ENCODE measurements at places on chromosomes 11 and 22.

GRCh38 chr22:24421428-24421931, 5.9 kb upstream of the ADORA2A start:
- no peak for DNase-seq

GRCh38 chr11:58845386-58845785, 882 bp upstream of the GLYATL2 start:
- DNase-seq, result no peak

- no peak for DNase-seq
Observed at GRCh38 chr11:114142707-114143106, 83.2 kb downstream of the ZBTB16 start.

DNA sequence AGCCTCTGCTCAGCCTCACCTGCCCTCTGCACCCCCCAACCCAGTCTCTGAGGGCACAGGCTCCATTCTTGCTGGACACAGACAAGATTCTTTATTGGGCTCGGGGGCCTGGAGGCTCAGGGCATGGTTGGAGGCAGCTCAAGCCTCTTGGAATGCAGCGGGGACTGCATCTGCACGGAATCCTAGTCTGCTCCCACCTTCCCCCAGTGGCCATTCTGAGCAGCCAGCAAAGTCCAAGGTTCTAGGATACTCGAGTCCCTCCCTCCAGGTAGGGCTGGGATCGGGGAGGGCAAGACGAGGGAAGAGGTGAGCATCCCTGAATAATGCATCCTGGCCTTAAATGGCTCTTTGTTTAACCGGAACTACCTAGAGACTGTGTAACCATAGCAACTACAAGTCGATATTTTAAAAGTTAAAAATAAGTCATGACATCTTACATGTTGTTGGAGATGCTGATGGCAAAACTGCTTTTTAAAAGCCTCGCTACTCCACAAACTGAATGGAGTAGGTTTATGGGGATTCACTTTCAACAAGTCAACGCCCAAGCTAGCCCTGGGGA, 10.7 kb upstream of the IGSF22 start:
- DNase-seq, result no peak

DNA sequence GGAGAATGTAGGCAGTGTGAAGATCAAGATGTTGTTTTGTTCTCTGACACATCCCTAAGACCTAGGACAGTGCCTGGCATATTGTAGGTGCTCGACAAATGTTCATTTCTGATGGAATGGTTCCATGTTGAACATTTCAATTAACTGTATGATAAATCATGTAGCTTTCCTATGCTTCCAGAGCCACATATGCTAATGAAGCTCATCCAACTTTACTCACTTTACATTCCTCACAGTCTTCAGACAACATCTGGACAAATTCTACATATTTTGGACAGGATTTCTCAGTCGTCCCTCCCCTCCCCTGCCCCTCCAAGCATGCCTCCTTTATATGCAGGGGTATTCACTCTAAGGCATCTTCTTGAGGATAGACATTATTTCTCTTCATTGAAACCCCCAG, 177.9 kb downstream of the BLID start:
- no peak for DNase-seq

GRCh38 chr11:42253156-42253555, 793.7 kb upstream of the LRRC4C start:
- no peak for DNase-seq

GRCh38 chr11:80603472-80603871, 1162.6 kb upstream of the TENM4 start:
- DNase-seq, result no peak

DNA sequence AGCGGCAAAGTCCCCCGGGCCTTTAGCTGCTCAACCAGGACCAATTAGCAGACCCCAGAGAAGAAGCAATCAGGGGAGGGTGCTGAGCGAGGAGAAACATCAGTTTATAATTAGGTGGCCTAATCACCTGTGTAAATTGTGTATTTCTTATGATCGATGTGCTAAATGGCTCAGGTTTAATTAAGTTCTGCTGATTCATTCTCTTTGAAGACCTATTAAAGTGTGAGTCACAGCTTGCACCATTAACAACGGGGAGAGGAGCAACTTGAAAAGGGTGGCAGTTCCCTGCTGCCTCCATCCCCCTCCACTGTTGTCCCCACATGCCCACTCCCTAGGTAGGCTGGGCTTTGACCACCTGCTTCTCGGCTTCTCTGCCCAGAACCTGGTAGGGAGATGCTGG, 10.7 kb downstream of the ISX start:
- no peak for DNase-seq

GRCh38 chr22:46686221-46687047, 51.6 kb downstream of the CERK start:
- no peak for DNase-seq

GRCh38 chr11:125176866-125177265, 12.3 kb downstream of the PKNOX2 start:
- DNase-seq, result no peak

DNA sequence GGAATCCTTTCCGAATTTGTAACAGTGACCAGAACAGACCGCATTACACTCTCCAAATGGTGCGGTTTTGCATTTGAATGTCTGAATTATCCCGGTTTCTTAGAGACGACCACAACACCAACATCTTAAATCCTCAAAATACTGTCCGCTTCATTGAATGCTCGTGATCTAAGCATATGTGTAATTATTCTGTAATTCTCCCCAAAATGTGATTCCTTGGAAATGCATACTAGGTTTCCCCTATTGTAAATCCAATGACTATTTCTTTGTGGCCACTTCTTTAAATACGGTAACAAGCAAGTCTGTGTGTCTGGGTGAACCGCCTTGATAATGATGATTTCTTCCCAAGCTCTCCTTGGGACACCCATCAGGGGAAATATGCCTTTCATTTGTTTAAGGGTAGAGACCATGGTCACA, 87.3 kb upstream of the DBX1 start:
- no peak for DNase-seq

DNA sequence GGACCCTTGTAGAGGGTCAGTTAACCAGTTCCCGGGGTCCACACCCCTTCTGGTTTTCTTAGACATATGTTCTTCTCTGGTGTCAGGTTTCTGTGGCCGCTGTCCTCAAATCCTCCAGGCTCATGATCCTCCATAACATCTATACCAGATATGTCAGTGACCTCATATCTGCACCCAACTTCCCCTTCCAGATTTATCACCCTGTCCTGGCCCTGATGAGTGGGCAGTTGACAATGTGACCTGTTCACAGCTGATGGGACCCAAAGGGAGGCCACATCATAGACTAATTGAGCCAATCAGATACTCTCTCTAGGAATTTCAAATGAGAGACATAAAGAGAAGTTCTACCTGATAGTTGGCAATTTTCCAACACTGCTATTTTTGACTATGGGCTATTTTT, 5.1 kb downstream of the DKK3 start:
- no peak for DNase-seq

- DNase-seq, result no peak
Observed at GRCh38 chr22:32665676-32666075, 135.8 kb upstream of the TIMP3 start.

GRCh38 chr11:126466236-126467045, 111.0 kb downstream of the ST3GAL4 start:
- no peak for DNase-seq

- no peak for DNase-seq
Observed at GRCh38 chr11:5234381-5234834, at the start of gene HBD. Gene HBD (minus strand): TSS chr11:5234483. CDS start chr11:5234433, 50 bp downstream.

GRCh38 chr11:83569134-83569805, 283.1 kb upstream of the CCDC90B start:
- DNase-seq, result no peak

DNA sequence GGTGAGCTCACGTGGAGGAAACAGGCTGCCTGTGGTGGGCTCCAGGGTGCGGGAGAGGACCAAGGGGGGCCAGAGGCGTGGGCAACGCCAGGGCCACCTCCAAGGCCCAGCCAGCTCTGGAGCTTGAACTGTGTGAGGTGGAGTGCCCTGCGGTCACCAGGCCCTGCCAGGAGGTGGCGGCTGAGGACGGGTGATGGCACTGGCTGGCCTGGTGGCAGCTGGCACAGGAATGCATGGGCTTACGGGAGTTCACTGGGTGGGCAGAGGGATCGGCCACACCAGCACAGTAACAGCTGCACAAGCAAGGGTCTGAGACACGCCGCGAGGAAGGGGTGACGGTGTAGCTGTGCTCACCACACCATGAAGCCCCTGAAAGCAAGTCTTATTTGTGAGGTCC, 15.8 kb downstream of the TOLLIP start:
- DNase-seq, result no peak

DNA sequence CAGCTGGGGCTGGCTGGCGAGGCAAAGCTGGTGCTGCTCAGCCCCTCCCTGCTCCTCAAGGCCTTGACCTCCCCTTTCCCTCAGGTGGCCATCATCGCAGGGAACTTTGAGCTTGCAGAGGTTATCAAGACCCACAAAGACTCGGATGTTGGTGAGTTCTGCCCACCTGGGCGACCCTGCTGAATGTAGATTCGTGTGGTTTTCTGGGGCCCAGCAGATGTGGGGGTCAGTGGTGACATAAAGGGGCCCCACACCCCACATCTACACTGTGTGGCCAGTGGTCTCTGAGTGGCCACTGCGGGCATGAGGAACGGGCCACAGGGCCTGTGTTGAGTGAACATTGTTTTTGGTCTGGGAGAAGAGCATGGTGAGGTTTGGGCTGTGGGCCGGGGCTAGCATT, 11.9 kb downstream of the SHANK3 start:
- DNase-seq, result no peak

- no peak for DNase-seq
Observed at GRCh38 chr11:64772303-64773018, 5.9 kb downstream of the SF1 start.

DNA sequence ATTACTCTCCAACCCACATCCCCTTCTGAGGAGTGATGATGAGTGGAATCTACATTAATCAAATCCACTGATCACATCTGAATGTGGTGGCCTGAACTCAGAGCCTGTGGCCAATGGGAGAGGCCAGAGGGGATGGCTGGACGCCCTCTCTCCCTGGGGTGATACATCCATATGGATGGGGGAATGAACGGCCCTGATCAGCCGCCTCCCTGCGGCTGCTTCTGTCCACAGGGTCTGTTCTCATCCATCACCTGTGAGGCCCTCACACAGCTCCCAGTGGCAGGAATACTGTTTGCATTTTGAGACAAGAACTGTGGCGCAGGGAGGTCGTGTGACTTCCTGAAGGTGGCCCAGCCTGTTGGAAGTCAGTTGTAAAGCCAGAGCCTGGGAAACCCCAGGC, 78.3 kb upstream of the SHISAL1 start:
- no peak for DNase-seq

DNA sequence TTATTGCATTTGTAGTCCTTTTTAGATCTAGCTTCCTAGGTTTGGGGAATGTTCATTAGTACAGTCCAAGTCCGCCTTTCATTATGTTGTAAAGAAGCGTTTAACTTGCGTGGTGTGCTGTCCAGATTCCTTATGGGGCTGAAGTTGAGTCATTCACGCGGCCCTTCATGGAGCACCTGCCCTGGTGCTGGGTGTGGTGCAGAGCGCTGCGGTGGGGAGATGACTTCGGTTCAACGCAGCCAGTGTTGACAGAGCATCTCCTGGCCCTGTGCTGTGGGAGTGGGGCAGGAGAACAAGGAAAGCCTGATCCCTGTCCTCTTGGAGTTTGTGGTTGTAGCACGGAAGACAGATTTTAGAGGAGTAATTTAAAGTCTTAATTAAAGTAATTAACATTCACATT, 152.0 kb downstream of the TBC1D22A start:
- DNase-seq, result no peak

GRCh38 chr11:125871391-125872137, 15.9 kb upstream of the HYLS1 start:
- DNase-seq, result peak; percentile 25

DNA sequence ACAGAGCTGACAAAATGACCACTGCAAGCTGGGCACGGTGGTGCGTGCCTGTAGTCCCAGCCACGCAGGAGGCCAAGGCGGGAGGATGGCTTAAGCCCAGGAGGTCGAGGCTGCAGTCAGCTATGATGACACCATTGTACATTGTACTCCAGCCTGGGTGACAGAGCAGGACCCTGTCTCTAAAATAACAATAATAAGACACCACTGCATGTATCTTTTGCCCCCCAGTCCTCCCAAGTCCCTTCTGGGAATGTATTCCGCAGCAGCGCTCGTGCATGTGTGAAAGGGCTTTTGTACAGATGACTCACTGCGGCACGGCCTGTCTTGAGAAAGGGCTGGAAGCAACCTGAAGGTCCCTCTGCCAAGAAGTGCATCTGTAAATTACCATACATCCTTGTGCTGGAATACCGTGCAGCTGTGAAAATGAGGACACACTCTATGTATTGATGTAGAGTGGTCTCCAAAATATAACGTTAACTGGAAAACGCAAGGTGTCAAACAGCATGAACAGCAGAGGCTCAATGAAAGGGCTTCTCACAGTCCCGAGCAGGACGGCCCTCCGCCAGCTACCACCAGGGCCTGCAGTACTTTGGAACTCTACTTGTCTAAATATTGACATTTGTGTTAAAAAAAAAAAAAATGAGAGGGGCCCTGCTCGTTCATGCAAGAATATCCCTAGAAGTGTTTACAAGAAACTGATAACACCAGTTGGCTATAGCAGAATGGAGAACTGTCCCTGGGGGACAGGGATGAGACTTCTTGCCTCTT, 9.0 kb upstream of the CDC42EP2 start:
- no peak for DNase-seq

GRCh38 chr11:113572136-113572735, 97.0 kb upstream of the DRD2 start:
- DNase-seq, result no peak

GRCh38 chr11:106101819-106102218, 24.4 kb downstream of the AASDHPPT start:
- no peak for DNase-seq

GRCh38 chr22:48753381-48753730, 1074.3 kb downstream of the BRD1 start:
- no peak for DNase-seq

DNA sequence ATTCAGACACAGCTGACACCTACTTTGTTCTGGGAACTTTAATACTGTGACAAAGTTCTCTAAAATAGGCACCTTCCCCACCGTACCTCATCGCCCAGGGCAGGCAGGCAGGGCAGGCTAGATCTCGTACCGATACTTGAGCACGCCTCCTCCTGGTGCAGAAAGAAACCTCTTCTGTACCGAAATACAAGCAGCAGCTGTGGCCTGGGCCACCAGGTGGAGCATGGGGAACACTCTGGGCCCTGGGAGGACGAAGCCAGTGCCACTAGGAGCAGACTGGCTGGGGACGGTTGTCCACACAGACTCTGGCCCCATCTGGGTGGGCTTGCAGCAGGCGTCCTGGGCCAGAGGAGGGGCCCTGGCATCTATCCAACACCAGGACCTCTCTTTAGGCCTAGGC, 12.8 kb downstream of the PMM1 start:
- DNase-seq, result no peak

DNA sequence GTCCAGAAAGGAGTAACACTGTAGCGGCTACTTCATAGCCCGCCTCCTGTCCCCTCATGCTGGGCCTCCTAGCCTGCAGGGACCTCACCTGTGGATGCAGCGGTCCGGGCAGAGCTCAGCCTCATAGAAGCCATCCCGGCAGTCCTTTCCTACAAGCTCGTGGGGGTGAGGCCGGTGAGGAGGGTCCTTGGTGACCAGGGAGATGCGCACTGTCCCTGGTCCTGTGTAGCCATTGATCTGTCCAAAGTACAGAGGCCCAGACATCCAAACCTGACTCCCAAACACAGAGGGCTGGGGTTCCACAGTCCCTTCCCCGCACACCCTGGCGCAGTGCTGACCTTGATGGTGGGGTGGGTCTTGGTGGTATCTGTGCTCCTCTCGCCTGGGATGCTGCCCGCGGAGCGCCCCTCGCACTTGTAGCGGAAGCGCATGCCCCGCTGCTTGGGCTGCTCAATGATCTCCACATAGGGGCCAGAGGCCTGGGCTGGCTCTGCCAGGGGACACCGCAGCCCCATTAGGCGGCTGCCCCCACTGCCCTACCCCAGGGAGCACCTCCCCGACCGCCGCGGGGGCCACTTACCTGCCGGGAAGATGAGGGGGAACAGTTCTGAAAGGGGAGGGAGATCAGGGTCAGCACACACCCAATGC, 993 bp downstream of the RELA start:
- DNase-seq, result no peak
